Right ventricle myocardium inferior (tissue), 1 donor: ENCODE measurements at places on chromosomes 4 and X. TPM values are rescaled to one million over a fixed set of nuclear protein-coding genes. Genes with fewer than 3 reads are reported as not detected.

- DNase-seq = no peak
Measured at GRCh38 chr4:47798165-47798564, 39.7 kb downstream of the CORIN start.

GRCh38 chr4:105130945-105131344 lies 15.7 kb upstream of the TET2 start:
- DNase-seq = no peak

The MAGEB10 gene
- not detected for total RNA-seq

- peak; percentile 100 for DNase-seq
Measured at GRCh38 chrX:1452516-1453394, at the start of gene ASMTL. ASMTL (minus strand) TSS chrX:1452909; CDS start chrX:1452840, 69 bp downstream.

- DNase-seq = no peak
Measured at GRCh38 chr4:105887508-105887907, 7.8 kb upstream of the NPNT start.

- DNase-seq = peak; percentile 80
Measured at GRCh38 chrX:40266490-40267333, 169.0 kb upstream of the BCOR start.

GRCh38 chr4:108272561-108272960 lies 103.8 kb upstream of the LEF1 start:
- no peak for DNase-seq

The SFRP2 gene
- not detected for total RNA-seq

DNA sequence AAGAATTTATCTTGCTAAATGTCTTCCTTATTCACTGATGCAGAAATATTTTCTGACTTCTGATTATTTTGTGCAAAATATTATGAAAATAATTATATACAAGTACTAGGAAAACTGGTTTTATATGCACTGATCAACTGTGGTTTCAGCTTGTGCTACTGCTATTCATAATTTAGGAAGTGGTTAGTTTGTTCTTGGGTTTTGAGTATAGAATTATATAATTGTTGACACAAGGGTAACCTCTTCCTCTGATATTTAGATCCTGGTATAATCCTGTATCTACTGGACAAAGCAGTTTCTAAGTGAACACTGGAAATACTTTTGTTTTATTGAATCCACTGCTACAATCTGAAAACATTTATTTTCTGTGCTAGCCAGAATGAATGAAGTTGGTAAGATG lies 182.8 kb downstream of the PDGFC start:
- DNase-seq = no peak

DNA sequence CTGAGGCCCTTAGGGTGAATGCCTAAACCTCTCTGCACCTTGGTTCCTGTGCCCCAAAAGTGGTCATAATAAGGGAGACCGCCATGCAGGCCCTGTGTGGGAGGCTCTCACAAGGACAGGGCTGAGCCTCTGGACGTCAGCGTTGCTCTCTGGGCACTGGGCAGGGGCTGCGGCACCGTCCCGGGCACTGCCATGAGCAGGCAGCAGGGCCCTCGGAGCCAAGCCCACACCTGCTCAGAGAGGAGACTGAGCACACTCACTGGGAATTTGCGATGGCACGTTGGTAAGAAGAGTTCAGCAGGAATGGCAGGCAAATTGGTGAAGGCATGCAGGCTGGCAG lies 123.4 kb downstream of the HMX1 start:
- DNase-seq = no peak

The SOX3 gene
- not detected for total RNA-seq

The TLR1 gene
- 4.3 TPM for total RNA-seq

The AKAP4 gene
- not detected for total RNA-seq

DNA sequence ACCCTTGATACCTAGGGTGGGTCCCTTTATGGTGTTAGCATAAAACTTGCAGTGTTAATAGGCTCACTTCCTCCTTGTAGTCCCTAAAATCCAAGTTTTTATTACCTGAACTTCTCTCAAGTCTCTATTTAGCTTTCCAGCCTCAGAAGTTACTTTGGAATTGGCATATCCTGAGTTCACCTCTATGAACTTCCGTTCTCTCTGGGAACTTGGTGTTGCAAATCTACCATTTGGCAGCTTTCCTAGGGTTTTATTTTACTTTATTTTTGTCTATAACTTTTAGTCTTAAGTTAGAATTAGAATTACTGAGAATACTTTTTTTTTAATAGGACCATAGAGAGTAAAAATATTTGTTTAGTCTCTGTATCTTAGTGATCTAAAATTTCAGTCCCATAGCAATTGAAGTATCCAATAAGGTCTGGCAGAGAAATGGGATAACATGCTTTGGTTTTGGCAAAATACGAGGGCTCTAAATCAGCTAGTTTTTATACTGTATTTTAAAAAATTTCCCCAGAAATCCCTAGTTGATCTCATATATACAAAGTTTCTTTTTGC lies 30.3 kb upstream of the NAF1 start:
- DNase-seq = no peak

- no peak for DNase-seq
Measured at GRCh38 chr4:55920571-55920970, 28.2 kb upstream of the CEP135 start.
